ENCODE measurements at places on chromosomes 7 and 10. TPM values are rescaled to one million over a fixed set of nuclear protein-coding genes. Genes with fewer than 3 reads are reported as not detected.
A peak's percentile ranks its signal among the peaks of the same experiment; 100 is the strongest.

- H3K36me3 ChIP-seq, result peaks cover 5% of the 10 kb centered on the region
- no peak overlapping the region for H3K4me3 ChIP-seq
- H3K4me1 ChIP-seq, result peaks cover 52% of the 10 kb centered on the region
- no peak overlapping the region for H3K27ac ChIP-seq
- H3K27me3 ChIP-seq, result no peaks in the 10 kb centered on the region
Observed at GRCh38 chr10:61941202-61941681, 39.7 kb downstream of the ARID5B start.

The PRSS2 gene
- not detected for total RNA-seq

- DNase-seq, result no peak
- H3K27me3 ChIP-seq, result no peaks in the 10 kb centered on the region
- H3K36me3 ChIP-seq, result no peaks in the 10 kb centered on the region
- no peak overlapping the region for H3K4me3 ChIP-seq
Observed at GRCh38 chr10:131354380-131354779, 42.9 kb upstream of the TCERG1L start.

DNA sequence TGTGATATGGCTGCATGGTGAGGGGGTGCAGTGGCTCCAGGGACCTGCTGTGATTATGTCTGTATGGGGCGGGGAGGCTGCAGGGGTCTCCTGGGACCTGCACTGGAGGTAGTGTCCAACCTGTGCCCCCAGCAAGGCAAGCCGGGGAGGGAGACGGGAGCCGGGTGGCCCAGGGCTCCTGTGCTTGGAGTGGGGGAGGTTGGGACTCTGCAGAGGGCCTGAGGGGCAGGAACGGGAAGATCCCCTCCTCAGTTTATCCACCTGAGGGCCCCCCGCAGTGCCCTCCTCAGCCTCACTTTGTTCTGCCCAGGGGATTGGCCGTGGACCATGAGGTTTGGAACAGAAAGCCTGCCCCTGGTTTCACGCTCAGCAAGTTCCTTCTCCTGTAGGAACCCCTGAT, 22.8 kb upstream of the PWWP2B start:
- DNase-seq, result no peak
- no peak overlapping the region for H3K4me3 ChIP-seq

The NKX1-2 gene
- total RNA-seq, result 0.07 TPM

DNA sequence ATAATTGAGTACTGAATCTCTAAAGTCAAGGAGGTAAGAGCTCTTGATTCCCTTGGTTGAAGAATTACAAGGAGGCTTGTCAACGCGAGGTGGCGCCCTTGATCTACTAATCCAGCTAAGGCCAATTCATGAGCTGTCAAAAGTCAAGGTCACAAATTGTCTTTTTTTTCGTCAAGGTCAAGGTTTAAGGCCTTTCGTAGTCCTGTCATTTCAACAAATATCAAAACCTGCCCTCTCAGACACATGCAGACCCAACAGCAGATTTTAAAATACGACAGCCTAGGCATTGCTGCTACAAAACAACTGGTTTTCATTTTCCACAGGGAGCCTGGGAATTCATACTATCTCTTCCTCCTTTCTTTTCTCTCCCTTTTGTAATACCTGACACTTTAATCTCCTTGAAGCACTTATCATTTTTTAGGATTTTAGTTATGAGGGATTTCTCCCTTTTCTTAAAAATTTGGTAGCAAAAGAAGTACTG, 3.6 kb downstream of the HOXA13 start:
- H3K4me3 ChIP-seq, result no peak overlapping the region
- H3K27ac ChIP-seq, result no peak overlapping the region
- no peaks in the 10 kb centered on the region for H3K4me1 ChIP-seq
- peak; percentile 33 for DNase-seq

The MMS19 gene
- 84.4 TPM for total RNA-seq

DNA sequence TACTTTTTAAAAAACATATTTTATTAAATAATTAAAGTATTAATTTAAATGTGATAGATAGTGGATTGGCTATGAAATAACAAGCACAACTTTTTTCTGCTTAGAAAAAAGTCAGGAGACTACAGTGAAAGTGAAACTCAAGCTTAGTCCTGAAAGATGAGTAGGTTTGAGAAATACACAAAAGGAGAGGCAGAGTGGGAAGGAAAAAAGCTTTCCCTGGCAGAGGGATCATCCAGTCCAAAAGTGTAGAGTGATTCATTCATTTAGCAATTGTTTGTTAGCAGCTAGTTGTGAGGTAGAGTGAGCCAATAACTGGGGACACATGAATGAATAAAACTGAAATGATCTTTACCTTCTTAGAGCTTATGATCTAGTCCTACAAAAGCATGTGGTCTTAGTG, 93.5 kb downstream of the FOXP2 start:
- no peaks in the 10 kb centered on the region for H3K4me1 ChIP-seq
- no peaks in the 10 kb centered on the region for H3K36me3 ChIP-seq
- no peak overlapping the region for H3K27ac ChIP-seq
- H3K4me3 ChIP-seq, result no peak overlapping the region

The SGCE gene
- 38.3 TPM for total RNA-seq

GRCh38 chr10:3723766-3724165, 61.2 kb downstream of the KLF6 start:
- no peaks in the 10 kb centered on the region for H3K4me1 ChIP-seq
- H3K27ac ChIP-seq, result no peak overlapping the region

- H3K27ac ChIP-seq, result no peak overlapping the region
- H3K36me3 ChIP-seq, result no peaks in the 10 kb centered on the region
- H3K4me3 ChIP-seq, result no peak overlapping the region
- no peak for DNase-seq
- no peaks in the 10 kb centered on the region for H3K27me3 ChIP-seq
Observed at GRCh38 chr7:683526-684205, 42.8 kb upstream of the DNAAF5 start.

DNA sequence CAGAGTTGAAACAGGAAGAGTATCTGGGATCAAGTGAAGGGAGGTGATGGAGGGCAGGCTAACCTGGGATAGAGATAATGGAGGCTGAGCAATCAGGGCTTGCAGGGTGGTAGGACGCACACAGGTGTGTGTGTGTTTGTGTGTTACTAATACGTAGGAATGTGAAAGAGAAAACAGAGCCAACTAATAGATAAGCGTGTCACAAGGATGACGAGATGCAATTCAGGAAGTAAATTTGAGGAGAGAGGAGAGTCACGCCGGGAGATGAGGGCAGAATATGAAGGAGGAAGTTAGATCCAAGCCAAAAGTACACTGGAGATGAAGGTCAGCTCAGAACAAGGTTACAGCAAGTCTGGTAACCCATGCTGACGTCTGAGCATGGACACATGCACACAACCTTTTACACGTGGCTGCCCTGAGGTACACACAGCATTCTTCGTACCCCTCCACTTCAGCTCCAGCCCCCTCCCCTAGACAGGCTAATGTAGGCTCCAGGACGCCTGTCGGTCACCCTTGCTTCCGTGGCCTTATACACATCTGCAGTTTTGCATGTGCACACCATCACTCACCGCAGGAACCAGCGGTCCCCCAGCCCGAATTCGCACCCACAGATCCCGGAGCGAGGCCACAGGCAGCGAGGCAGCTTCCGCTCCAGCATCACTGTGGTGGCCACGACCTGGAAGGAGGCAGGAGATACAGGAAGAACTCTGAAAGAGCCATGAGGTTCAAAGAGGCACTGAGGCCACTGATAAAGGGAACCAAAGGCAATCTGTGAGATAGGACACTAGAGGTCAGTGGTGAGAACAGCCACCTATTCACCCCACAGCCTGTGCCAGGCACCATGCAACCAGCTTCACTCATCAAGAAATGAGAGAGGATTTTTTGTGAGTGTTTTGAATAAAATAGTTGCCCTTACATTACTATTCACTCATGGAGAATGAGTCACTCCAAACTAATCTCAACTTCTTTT, 23.7 kb upstream of the TRPV6 start:
- no peaks in the 10 kb centered on the region for H3K4me1 ChIP-seq
- no peak overlapping the region for H3K27ac ChIP-seq
- H3K27me3 ChIP-seq, result no peaks in the 10 kb centered on the region

The CELF2 gene
- total RNA-seq, result 65.0 TPM

DNA sequence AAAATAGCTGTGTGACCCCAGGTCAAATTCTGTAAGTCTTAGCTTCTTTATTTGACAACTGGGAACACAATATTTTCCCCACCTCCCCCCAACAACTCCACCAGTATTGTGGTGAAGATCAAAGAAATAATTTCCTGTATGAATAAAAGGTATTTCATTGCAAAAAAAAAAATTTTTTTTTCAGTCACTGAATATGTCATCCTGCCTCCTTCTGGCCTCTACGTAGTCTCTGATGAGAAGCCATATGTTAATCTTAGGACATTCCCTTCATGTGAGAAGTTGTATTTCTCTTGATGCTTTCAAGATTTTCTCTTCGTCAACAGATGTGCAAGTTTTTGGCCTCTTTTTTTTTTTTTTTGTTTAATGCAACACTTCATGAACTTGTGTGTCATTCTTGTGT, 33.0 kb downstream of the ZNF33A start:
- no peak overlapping the region for H3K27ac ChIP-seq
- H3K27me3 ChIP-seq, result no peaks in the 10 kb centered on the region
- no peaks in the 10 kb centered on the region for H3K36me3 ChIP-seq
- no peak for DNase-seq
- no peak overlapping the region for H3K4me3 ChIP-seq
- H3K4me1 ChIP-seq, result no peaks in the 10 kb centered on the region

DNA sequence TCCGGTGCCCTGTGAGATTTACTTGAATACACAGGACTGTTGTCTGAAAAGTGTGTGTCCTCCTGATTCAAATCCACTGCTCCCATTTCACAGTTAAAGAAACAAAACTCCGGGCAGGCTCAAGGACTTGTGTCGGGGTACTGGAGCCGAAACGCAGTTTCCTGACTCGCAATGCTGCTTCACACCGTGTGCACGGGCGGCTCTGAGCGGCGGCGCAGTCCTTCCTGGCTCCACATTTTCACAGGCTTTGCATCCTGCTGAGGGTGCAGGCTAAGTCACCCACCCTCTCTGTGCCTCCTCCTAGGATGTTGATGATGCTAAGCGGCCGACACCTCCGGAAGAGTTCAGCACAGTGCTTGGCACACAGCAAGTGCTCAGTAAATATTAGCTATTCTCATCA, 65.4 kb downstream of the SLIT1 start:
- peaks cover 22% of the 10 kb centered on the region for H3K27me3 ChIP-seq
- no peaks in the 10 kb centered on the region for H3K4me1 ChIP-seq
- H3K36me3 ChIP-seq, result no peaks in the 10 kb centered on the region
- no peak overlapping the region for H3K27ac ChIP-seq

DNA sequence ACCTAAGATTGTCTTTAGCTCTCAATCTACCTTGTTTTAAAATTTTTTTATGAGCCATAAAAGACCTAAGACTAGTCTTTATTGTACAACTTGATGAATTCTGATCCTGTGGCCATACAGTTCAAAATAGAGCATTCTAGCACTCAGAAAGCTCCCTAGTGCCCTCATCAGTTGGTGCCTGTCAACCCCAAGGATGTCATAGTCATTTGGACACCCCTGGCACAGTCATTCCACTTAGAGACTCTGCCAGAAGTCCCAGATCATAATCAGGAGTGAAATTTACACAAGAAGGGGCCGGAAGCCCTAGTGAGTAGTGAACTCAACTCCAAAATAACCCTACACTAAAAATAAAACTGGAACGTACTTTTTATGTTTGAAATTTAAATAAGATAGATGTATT, 80.0 kb upstream of the INSIG1 start:
- no peak overlapping the region for H3K27ac ChIP-seq
- H3K4me1 ChIP-seq, result peaks cover 23% of the 10 kb centered on the region
- H3K27me3 ChIP-seq, result no peaks in the 10 kb centered on the region
- no peak overlapping the region for H3K4me3 ChIP-seq
- no peaks in the 10 kb centered on the region for H3K36me3 ChIP-seq

All from astrocyte (in vitro differentiated cells and primary cell).